ENCODE measurements at places on chromosomes 7 and 10.

DNA sequence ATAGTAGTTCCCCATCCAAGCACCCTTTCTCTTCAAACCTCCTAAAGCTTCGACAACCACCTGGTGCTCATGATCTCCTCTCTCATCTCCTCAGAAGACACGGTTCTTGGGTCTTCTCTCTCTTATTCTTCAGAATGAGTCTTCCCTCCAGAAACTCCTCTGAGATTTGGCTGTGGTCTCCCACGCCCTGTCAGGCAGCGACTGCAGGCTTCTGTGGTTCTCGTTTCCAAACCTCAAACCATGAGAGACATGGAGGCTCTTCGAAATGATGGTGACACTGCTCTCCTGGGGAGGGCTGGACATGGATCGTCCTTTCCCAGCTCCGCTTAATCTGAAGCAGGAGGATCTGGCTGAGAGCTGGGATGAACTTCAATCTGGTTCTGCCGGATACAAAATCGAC is 78.6 kb upstream of the PITRM1 start:
- no peak for DNase-seq

DNA sequence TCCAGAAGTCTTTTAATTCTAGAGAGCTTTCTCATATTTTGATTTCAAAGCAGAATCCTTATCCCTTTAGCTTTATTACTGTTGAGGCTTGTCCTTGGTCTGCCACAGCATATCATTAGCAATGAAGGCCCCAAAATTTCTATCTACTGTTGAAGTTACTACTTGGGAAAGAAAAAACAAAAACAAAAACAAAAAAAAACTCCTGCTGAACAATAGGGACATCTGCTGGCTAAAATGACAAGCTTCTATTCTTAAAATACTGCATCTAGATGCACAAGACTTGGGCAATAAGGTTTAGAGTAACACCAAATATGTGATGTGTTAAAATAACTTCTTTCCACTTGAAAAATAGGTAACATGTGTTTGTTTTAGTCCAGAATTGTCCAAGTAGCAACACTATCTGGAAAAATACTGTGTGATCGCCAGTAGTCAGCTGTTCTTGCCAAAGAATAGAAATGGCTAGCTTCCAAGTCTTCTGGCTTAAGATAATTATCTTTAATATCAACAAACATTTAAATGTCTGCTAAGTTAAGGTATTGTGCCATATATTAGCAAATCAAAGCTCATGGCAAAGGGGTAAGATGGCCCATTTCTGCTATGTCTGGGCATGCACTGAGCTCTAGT is 3.8 kb upstream of the DMTF1 start:
- no peak for DNase-seq

GRCh38 chr10:47031211-47031900 is 120.1 kb downstream of the PTPN20 start:
- DNase-seq = no peak

DNA sequence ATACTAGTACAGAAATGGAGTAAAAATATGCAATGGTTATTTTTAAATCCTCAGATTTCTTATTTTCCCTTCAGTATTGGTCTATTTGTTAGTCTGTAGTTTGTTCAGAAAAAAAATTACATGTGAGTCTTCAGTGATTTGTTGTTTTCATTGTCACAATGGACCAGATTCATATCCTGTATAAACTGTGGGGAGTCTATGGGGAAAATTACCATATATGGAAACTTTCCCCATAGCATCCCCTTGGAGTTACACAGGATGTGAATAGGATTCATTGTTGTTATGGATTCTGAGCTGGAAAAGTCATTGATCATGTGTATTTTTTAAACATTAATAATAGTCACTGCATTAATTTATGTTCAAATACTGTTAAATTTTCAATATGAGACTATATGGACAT is 72.6 kb downstream of the ST7 start:
- DNase-seq = no peak

GRCh38 chr7:140607441-140607989 is 33.1 kb downstream of the DENND2A start:
- DNase-seq = no peak

DNA sequence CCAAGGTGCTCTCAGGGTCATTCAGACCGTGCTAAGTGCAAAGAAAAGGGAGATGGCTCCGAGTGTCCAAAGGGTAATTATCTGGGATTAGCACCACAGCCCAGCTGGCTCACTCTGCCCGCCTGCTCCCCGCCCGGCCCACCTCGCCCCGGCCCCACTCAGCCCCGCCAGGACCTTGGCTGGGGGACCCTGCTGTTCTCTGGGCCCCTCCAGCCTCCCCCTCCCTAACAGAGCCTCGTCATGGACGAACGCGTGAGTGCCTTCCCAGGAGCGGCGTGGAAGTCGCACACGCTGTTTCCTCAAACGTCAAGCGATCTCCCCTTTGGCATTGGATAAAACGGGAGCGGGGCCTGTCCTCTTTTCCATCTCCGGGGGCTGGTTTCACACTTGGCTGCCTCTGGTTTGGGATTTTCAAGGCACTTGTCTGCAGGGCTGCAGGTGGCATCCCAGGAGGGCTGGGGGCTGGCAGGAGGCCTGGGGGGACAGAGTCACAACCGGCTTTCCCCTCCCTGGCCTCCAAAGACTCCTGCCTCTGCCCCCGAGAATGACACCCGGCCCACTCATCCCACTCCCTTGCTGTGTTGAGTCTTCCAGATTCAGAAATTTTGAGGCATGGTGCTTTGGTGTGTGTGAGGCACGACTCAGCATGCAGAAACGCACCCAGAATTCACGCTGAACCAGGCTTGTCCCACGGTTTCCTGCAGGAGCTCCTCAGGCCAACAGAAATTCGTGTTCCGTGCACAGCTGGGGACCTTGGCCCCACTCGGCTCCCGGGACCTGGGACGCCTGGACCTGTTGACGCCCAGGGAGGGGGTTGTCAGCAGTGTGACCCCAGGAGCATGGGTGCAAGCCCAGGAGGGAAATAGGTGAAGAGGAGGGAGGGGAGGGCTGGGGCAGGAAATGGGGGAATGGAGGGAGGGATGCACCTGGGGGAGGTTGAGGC is 110.0 kb downstream of the PDGFA start:
- no peak for DNase-seq

GRCh38 chr7:90536449-90536848 is 59.7 kb upstream of the CDK14 start:
- DNase-seq = no peak

DNA sequence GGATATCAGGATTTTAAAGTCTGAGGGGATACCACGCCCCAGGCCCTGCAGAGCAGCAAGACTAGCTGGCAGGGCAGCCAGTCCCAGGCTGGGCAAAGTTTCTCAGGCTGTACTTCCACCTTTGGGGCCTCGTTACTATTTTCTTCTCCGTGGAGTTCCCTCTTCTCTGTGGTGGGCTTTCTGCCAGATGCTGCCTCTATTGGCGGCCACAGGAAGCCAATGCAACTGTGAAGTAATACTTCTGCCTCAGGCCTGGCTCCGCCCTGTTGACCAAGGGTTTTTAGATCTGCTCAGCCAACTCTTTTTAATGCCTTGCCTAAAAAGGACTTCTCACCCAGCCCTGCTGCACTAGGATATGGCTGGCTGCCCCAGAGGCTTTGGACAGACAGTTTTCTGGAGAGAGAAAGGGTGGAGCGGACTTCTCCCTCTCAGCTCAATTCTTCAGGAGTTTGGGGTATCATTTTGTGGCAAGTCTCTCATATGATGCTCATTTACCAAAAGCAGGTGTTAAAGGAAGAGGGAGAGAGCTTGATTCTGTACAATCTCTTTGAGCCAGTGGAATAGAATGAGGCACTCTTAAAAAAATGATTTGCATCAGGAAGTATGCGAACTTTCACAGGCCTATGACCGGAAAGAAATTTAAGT is 67.4 kb downstream of the HHEX start:
- no peak for DNase-seq

- no peak for DNase-seq
Observed at GRCh38 chr10:47246406-47247147, 53.4 kb upstream of the GDF10 start.

DNA sequence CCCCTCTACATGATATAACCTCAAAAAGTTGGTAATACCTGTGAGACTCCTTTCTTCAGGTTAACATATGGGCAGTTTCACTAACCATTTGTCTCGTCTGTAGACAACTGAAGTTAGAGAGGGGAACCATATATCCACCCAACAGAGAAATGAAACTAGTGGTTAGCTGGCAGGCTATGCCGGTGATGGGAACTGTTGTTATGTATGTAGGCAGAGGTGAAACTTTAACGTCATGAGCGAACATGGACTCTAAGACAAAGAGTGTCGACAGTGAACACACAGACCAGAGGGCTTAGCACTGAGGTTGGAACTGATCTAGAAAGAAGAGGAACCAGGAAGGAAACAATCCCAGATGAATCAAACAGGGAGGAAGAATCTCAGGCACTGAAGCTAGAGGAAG is 112.4 kb downstream of the ELMO1 start:
- DNase-seq = no peak

GRCh38 chr7:15525652-15526263 is 36.1 kb downstream of the AGMO start:
- DNase-seq = no peak

DNA sequence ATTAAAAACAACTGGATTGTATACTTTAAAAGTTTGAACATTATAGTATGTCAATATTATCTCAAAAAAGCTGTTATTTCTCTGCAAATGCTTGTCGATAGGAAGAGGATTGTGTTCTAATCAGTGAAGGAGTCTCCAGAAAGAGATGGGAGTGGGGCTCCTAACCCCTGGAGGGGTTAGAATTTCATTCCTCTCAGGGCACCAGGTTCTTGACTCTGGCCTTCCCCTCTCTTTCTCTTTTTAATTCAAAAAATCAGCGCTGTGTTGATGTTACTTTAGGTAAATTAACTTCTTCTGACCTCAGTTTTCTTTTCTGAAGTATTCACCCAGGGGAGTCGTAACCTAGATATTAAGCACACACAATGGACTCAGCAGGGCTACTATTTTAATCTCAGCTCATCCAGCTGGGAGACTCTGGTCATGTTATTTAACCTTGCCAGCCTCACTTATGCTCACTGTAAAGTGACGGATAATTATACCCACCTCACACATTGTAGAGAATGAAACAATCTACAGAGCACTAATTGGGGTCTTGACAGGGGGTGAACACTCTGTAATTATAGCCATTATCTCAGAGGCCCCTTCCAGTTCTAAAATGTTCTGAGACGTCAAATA is 59.4 kb downstream of the GCC1 start:
- DNase-seq = no peak

DNA sequence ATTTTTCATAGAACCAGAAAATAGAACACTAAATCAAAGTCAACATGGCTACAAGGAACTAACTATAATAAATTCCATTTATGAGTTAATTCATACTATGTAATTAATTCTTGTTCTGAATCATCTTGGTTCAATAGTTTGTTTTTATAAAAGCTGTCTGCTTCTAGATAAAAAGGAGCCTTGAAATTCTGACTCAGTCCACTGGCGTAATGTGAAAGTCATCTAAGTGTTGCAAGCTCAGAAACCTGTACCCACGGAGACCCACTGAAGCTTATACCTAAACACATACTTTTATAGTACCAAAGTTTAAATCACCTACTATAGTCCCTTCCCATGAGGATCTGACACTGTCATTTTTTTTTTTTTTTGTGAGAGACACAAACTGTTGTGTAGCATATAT is 489.4 kb downstream of the SEMA3D start:
- DNase-seq = no peak

DNA sequence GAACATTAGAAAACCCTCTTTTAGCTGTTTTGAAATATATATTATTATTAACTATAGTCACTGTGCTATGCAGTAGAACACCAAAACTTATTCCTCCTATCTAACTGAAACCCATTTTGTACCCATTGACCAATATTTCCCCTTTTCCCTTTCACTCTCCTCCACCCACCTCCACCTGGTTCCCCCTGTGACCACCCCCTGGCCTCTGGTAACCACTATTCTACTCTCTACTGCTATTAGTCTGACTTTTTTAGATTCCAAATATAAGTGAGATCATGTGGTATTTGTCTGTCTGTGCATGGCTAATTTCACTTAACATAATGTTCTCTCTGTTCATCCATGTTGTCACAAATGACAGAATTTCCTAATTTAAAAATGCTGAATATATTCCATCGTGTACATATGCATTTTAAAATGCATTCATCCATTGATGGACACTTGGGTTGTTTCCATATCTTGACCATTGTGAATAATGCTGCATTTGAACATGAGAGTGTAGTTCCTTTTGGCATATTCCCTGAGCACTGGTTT is 18.7 kb downstream of the TBC1D12 start:
- DNase-seq = no peak

DNA sequence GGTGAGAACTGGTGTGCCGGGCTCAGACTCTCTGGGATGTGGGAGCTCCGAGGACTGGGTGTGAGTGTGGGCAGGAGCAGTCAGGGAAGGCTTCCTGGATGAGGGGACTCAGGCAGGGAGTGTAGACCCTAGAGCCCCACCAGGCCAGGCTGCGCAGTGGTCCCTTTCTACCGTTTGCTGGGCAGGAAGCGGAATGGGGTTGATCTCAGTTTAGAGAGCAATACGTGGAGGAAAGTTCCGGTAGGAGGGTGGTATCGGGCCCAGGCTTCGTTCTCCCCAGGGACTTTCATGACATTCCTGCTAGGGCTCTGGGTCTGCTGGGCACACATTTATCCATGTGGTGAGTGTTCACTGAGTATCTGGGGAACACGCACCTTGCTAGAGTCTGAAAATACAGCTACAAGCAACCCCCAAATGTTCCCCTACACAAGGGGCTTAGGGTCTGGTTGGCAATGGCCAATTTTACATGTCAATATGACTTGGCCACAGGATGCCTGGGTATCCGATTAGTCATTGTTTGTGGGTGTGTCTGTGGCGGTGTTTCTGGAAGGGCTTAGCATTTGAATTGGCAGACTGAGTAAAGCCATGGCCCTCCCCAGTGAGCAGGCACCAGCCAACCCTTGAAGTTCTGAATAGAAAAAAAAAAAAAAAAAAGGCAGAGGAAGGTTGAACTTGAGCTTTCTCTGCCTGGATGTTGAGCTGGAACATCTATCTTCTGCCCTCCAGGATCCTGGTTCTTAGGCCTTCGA is 20.8 kb downstream of the GHRHR start:
- no peak for DNase-seq

- no peak for DNase-seq
Observed at GRCh38 chr7:15752377-15752776, 65.9 kb upstream of the MEOX2 start.

DNA sequence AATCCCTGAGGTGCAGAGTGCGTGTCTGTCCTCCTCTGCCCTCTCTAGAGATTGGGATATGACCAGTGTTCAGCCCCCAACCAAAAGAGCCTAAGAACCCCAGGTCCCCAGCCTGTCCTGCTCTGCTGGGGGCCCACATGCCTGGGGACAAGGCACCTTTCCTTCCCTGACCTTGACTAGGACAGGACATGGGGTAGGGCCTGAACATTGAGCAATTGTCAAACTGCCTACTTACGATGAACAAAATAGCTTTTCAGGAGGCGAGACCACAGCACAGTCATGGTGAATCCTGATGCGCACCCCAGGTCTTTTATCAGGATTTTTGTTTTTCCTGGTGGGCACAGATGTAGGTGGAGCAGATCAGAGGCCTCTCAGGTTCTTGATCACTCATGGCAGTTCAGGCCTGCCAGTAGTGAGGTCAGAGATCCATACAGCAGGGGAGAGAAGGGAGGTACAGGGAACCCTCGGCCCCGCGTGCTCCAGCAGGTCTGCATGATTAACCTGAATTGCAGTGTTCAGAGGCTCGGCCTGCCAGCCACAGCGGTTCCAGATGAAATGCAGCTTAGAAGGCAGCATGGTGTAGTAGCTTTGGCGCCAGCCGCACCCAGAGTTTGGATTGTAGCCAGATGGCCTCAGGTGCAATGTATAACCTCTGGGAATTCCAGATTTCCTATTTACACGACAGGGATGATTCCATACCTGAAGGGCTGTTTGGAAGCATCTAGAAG is 191.3 kb downstream of the CUX1 start:
- no peak for DNase-seq

All from activated T-cell treated with anti-CD3 and anti-CD28 coated beads for 24 hours (primary cell).